ENCODE measurements at places on chromosomes 2 and 18.

DNA sequence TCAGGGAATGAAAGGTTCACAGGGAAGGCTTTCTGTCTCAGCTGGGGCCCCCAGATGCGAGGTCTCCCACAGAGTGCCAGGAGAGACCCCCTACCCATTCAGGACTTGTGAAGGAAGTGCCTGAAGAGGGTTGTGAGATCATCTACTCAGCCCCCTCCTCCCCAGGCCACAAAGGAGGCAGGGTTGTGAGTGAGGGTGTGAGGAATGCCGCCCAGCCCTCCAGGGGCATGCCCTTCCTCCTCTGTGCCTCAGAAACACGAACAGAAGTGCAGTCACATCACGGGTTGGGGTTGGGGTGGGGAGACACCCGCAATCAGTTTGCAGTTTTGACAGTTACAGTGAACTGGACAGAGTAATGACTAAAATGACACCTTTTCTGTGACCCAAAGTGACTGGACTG lies 5.0 kb downstream of the MAL start:
- no peak for DNase-seq

DNA sequence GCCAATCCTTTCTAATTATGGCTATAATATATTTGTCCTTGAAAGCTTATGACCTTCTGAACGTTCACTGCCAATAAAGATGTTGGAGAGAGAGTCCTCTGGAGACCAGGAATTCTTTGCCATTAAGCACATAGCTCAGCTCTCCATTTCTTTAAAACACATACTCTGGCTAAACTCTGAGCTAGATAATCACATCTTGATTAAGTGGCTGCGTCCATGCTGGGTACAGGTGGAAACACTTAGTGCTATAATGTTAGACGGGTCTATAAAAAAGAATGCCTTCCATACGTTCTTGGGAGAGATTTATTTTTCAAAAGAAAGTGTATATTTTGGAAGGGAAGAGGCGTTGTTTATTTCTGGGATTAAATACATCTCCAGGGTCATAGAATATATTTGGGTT lies 314.5 kb downstream of the LPIN1 start:
- DNase-seq = no peak

- no peak for DNase-seq
Measured at GRCh38 chr2:105578166-105578565, 166.5 kb upstream of the NCK2 start.

DNA sequence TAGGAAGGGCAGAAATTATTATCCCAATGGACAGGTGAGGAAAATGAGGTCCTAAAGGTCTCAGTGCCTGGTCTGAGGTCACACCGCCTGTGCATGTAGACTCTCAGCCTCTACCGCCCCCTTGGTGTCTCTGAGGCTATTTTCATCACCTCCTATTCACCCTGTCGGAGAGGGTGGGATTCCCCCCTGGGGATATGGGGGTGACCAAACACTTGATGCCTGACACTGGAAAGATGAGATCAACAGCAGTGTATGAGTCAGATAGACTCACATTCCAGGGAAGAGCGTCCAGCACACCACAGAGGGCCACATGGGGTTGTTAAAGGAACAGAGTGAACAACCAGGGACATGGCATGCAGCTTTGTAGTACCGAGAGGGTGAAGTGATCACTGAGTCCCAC lies 199.7 kb downstream of the SMAD2 start:
- DNase-seq = no peak

DNA sequence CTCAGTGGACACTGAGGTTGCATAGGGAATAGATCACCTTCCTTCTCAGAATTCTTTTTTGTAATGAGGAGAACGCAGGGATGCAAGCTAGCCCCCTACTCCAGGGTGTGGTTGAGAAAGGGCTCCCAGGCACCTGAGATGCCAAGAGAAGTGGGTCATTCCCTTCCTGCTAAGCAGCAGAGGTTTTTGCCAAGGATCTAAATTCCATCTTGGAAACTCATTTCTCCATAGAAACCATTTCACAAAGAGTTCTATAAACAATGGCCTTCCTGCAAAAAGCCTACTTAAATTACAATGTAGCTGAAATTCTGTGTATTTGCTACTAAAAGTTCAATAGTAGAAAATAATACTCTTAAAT lies 3.7 kb upstream of the PPP3R1 start:
- DNase-seq = no peak

DNA sequence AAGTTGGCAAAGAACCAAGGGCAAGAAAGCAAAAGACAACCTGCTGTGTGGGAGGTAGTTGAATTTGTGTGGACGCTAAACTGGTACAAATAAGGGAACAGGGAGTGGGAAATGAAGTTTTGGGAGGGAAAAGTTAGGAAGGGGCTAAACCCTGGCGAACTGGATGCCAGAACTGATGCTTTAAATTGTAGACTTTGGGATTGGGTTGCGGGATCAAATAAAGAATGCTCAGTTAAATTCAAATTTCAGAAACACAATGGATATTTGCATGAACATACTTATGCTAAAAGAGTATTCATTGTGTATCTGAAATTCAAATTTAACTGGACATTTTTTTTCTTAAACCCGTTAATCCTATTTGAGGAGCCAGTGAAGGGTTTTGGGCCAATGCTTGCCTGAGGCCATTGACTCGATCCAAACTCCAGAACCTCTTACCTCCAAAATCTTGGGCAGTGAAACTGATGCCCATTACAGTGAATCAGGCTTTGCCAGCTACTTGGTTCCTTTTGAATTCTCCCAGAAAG lies 44.2 kb upstream of the YWHAQ start:
- no peak for DNase-seq

GRCh38 chr18:54080858-54081257 lies 143.6 kb downstream of the MBD2 start:
- DNase-seq = no peak

GRCh38 chr2:172693529-172694455 lies 41.9 kb upstream of the RAPGEF4 start:
- DNase-seq = no peak

- DNase-seq = no peak
Measured at GRCh38 chr2:215613280-215613679, 177.4 kb upstream of the FN1 start.

DNA sequence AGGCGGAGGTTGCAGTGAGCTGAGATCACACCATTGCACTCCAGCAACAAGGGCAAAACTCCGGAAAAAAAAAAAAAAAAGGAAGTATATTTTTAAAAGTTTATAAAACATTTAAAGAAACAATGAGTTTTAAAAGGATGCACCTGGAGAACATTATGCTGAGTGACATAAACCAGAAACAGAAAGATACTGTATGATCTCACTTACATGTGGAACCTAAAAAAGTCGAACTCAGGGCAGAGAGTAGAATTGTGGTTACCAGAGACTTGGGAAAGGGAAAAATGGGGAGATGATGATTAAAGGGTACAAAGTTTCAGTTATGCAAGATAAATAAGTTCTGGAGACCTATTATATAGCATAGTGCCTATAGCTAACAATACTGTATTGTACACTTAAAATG lies 52.8 kb upstream of the RTN4 start:
- no peak for DNase-seq

DNA sequence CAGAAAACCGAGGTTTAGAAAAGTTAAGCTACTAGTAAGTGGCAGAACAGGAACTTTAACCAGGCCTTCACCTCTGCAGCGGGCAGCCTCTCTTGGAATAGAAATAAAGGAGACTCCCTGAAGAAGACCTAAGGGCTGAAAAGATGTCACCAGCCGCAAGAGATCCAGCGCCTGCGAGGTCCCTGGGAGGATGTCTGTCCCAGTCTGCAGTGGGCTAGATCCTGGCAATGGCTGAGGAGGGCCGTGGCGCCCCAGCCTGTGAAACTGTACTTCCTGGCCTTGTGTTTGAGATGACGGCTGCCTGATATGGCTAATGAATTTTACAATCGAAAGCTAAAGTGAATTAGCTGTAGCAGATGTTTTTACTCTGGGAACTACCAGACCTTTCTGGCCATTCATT lies 300.6 kb upstream of the SALL3 start:
- DNase-seq = no peak

DNA sequence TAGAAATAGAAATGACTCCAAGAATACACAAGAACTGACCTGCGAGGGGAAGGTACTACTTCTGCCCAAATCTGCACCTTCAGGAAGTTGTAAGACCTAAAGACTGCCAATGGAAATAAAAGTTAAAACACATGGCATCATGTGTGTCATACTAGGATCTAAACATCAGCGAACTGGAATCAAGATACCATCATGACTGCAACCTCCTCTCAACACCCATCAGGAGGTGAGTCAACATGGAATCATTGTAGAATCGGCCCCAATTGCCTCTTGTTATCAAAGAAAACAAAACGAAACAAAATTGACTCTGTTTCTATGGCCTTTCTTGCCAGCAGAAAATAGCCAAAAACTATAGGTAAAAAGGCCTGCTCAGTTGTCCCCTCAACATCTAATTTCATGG lies 15.1 kb downstream of the RDH14 start:
- DNase-seq = no peak

- no peak for DNase-seq
Measured at GRCh38 chr2:127003070-127003800, 103.7 kb downstream of the BIN1 start.

DNA sequence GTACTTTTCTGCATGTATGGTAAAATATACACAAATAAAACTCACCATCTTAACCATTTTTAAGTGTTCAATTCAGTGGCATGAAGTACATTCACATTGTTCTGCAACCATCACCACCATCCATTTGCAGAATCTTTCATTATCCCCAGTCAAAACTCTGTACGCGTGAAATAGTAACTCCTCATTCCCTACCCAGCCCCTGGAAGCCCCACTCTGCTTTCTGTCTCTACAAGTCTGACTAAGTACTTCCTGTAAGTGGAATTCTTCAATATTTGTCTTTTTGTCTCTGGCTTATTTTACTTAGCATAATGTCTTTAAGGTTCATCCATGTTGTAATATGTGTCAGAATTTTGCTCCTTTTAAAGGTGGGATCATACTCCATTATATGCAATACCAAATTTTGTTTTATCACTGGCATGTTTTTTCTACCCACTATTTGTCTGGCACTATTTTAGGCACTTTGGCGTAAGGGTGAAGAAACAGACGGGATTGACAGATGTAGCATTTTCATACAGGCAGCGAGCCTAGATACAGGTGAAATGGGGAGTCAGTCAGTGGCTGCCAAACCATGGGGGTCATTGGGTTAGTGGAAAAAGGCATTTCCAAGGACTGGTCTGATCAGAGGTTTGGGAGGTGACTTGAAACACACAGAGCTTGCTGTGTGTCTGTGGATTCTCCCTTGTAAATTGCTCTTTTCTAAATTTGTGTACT lies 163.2 kb upstream of the MYCN start:
- DNase-seq = no peak

- no peak for DNase-seq
Measured at GRCh38 chr2:171706152-171706803, 19.0 kb downstream of the DYNC1I2 start.

DNA sequence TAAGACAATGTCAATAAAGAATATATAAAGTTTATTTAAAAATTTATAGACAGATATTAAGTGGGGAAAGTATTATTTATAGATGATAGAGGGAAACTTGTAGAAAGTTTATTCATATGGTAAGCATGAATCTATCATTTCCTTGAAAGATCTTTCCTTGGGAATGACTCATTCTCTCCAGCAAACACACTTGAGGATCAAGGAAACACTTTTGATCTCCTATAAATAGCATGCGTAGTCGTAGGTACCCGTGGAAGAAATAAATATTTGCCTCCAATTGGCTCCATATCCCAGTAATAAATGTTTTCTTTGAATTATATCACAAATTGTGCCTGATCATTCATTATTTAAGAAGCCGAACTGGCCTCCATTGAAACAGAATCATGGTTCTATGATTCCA lies 483.4 kb downstream of the RNF144A start:
- DNase-seq = no peak

DNA sequence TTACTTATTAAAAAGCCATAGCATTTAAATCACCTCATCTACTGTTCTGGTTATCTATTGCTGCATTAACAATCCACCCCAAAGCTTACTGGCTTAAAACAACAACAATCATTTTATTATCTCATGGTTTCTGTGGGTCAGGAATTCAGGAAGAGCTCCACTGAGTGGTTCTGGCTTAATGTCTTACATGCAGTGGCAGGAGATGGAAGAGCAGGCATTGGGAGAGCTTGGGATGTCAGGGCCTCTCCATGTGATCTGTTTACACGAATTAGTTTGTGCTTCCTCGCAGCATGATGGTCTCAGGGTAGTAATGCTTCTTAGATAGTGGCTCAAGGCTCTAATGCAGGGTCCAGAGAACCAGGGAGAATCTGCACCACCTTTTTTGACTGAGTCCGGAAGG lies 14.4 kb upstream of the REL start:
- DNase-seq = no peak

- no peak for DNase-seq
Measured at GRCh38 chr2:16062471-16063250, 122.3 kb downstream of the MYCN start.

- no peak for DNase-seq
Measured at GRCh38 chr2:235085476-235085875, 133.7 kb downstream of the SH3BP4 start.

DNA sequence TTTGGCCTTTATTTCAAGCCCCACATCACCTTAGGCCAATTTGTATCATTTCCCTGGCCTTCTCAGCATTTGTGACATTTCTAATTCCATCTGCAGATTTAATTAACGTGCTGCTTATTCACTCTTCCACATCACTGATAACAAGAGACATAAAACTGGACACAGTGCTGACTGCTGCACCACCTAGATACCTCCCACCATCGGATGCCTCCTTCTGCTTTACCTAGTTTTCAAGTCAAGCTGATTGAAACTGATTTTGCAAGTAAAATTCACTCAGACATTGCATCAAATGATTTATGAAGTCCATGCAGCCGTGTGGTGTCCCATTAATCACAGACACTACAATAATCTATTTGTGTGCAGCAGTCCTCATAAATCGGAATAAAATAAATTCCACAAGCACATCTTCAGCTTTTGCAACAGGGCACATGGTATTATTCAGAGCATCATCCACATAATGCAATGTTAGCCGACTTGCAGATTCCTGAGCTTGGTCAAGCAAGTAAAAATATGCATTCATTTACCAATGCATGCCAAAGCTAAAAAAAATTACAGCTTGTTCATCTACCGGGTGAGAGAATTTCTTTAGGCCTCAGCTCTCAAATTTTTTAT lies 15.9 kb upstream of the CRIM1 start:
- no peak for DNase-seq

- DNase-seq = no peak
Measured at GRCh38 chr2:54546923-54547720, 91.0 kb downstream of the SPTBN1 start.

DNA sequence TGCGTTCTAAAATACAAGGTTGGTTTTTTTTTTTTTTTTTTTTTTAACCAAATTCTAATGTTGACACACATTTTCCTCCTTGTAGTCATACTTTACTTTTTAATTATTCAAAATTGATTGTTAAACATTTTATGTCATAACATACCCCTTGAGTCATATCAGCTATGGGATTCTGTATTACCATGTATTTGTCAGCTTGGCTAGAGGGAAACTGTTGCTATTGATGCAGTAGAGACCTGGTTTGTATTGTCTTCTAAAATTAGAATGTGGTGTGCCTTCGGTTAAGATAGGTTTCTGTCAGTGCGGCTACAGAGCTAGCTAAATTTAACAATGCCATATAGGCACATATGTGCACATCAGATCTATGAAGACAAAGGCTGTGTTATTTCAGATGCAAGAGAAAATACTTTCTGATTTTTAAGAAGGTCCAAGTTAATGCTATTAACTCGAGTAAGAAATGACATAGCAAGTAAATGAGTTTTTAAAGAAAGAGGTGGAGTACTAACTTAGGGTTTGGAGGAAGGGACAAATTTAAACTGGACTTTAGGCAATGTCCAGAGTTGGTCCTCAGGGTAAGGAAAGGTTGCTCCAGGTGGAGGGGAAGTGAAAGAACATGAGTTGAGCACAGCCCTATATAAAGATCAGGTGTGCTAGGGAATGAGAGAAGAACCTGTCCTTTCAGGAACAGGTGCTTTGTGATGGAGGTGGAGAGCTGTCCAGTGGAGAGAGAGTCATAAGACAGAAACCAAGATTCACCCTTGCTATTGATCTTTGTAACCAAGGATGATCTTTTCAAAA lies 152.3 kb downstream of the PRPF40A start:
- no peak for DNase-seq
